Fibroblast of skin of right biceps (primary cell): ENCODE measurements at places on chromosomes 5 and 9.

DNA sequence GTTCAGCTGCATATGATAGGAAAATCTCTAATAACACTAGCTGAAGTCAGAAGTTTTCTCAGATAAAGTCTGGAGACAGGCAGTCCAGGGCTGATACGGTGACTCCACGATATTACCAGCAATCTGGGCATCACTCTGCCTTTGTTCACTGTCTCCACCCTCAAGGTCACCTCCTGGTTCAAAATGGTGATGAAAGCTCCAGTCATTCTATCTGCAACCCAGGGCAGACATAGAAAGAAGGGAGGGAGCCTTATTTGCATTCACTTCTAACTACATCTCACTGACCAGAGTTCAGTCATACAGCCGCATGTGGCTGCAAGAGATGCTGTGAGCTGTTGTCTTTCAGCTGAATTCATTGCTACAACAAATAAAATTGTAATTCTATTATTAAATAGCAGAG, 22.4 kb upstream of the GPR151 start:
- DNase-seq: no peak

DNA sequence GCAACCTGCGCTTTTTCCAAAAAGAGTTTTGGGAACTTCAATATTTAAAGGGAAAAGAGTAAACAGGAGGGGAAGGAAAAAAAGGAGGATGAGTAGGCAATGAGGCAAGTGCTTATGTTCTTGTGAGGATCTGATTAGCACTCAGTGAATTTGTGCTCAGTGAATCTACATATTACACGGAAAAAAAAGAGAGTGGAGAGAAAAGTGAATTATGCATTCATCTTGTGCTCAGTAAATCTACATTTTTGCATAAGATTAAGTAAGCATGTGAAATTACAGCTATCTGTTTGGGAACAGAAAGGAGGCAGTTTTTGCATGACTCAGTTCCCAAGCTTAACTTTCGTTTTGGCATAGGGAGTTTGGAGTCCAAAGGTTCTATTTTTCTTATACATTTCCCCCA, 170.1 kb downstream of the CDH10 start:
- DNase-seq: no peak

DNA sequence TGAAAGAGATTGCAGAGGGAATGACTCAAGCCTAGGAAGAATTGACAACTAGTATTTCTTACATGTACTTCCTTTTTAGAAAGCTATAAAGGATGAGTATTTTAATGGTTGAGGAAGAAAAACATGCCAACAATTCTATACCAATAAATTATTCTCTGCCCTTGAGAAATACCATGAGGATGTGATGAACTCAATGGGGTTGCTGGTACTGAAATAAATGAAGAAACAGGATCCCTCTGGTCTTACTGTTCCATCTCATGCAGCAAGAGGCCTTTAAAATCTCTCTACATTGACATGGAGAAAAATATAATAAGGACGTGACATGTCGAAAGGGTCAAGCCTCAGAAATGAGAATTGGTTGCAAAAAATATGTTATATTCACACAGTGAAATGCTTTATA, 477.3 kb downstream of the GABRG2 start:
- no peak for DNase-seq

- no peak for DNase-seq
These were observed 993.9 kb upstream of the ACO1 start for GRCh38 chr9:31390403-31391025.

GRCh38 chr5:82560561-82560960, 282.4 kb upstream of the RPS23 start:
- no peak for DNase-seq
